Forelimb muscle (tissue), 1 donor: ENCODE measurements at places on chromosomes 5 and 9.
A peak's percentile ranks its signal among the peaks of the same experiment; 100 is the strongest.

DNA sequence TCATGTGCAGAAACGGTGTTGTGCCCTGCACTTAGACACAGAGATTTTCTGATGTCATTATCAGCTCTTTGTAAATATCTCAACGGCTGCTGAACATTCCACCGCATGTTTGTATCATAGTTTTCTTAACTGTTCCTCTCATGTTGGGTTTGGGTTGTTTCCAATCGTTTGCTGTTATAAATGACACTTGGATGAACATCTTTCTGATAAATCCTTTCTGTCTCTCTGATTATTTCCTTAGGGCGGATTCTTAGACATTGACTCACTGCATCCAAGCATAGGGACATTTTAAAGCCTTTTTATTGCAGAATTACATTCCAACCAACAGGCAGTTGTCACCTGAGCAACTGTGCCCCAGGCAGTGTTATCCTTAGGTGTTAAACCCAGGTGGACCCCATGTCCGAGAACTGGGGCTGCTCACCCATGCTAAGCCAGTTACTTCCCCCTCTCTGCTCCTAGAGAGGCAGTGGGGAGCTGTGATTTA, 28.5 kb downstream of the COL5A1 start:
- no peak for DNase-seq

- DNase-seq, result no peak
These were observed 109.3 kb upstream of the DHFR start for GRCh38 chr5:80763873-80764647.

- DNase-seq, result no peak
These were observed 9.6 kb downstream of the PALM2AKAP2 start for GRCh38 chr9:109789556-109789955.

- DNase-seq, result no peak
These were observed 8.8 kb upstream of the RNF183 start for GRCh38 chr9:113311961-113312360.

DNA sequence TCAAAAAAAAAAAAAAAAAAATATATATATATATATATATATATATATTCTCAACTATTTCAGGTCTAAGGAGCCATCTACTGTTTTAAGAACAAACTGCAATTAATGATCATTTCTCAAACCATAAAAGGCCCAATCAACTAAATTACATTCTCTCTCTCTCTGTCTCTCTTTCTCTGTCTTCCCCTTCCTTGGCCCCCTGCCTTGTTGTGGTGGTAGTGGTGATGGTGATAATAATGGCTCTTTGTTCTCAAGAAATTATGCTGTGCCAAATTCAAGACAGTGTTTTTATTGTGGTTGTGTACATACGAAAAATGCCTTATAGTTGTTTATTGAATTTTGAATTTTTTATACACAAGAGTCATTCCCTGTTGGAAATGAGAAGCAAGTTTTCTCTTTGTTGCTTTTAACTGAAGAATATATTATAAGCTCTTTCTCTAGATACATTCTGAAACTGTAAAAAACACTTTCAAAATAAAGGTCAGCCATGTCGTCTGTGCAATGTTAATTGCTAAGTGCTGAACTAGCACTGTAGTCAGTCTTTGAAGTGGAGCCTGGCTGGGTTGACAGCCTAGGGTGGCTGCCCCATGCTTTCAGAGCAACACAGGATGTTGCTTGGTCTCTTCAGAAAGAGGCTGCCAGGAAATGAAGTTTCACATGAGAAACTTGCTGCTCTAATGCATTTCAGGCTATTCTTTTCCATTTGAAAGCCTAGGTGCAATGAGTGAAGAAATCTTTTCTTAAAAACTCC, 96.0 kb downstream of the HINT1 start:
- DNase-seq, result no peak

GRCh38 chr9:121326130-121326838, 43.8 kb downstream of the STOM start:
- peak; percentile 80 for DNase-seq

GRCh38 chr9:37852222-37852621, 51.6 kb downstream of the DCAF10 start:
- DNase-seq, result no peak

- no peak for DNase-seq
These were observed 147.0 kb downstream of the CAVIN4 start for GRCh38 chr9:100724886-100725285.

DNA sequence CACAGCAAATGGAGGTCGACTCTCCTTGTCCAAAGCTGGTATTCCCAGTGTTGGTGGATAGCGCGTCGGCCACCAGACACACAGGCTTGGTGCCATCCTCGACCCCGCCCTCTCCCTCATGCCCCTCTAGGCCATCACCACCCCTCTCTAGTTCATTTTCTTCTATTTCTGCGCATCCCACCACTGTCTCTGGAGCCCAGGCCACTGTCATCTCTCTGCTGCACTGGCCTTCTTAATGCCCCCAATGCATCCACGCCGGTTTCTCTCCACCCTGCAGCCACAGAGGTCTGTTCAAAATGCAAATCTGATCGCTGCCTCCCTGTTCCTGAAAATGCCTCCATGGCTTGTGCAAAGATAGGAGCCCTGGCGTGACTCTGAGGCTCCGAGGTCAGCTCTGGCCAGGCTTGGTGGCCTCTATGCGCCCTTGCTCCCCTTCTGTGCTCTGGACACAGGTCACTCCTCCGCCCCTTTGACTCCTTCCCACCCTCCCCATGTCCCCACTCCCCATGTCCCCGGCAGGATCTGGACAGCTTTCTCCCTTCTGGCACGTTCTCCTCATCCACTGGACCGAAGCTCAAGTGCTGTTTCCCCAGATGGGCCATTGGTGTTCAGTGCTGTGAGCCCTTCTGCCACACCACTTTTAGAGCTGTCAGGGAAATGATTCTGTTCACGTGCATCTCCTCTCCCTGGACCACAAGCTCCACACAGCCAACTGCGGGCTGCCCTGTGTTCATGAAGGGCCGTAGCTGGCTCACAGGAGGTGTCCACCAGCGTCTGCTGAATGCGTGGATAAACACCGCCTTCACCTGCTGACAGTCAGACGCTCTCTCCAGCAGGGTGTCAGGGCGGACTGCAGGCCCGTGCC, 59.5 kb upstream of the RNF130 start:
- DNase-seq, result no peak

DNA sequence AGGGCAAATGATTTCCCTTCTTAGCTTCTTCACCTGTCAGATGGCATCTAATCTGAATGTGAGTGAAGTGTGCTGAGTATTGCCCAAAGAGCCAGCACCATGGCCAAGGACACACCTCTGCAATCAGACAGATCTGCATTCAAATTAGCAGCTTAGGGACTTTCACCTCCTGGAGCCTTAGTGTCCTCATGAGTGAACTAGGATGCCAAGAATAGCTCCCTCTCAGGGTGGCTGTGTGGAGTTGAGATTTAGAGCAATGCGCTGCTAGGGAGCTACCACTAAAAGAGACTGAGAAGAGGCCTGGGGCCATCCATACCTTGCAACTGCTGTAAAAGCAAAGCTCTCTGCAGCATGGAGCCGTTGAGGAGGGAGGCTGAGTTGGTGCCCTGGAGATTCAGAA, 1.4 kb downstream of the CIZ1 start:
- DNase-seq, result no peak

GRCh38 chr5:56588131-56588487, 227.2 kb upstream of the MAP3K1 start:
- no peak for DNase-seq

- no peak for DNase-seq
These were observed 103.4 kb downstream of the PSD2 start for GRCh38 chr5:139898981-139899380.

DNA sequence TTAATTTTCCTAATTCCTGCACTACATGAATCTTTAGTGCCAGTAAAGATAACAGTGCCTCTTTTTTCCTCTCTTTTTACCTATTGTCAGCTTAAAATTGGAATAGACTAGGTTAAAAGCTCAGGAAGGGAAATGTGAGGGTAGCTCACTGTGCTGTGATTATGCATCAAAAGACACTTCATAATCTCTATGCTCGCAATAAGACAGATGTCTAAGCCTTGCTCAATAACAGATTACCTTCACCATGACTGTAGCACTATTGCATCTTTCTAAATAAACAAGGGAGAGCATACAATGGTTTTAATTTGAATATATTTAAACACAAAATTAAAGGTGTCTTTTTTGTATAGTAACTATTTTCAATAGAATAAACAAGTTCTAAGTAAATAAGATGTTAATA, 130.1 kb downstream of the FBN2 start:
- DNase-seq, result no peak

- DNase-seq, result no peak
These were observed 81.2 kb upstream of the MIER3 start for GRCh38 chr5:57033103-57033502.

DNA sequence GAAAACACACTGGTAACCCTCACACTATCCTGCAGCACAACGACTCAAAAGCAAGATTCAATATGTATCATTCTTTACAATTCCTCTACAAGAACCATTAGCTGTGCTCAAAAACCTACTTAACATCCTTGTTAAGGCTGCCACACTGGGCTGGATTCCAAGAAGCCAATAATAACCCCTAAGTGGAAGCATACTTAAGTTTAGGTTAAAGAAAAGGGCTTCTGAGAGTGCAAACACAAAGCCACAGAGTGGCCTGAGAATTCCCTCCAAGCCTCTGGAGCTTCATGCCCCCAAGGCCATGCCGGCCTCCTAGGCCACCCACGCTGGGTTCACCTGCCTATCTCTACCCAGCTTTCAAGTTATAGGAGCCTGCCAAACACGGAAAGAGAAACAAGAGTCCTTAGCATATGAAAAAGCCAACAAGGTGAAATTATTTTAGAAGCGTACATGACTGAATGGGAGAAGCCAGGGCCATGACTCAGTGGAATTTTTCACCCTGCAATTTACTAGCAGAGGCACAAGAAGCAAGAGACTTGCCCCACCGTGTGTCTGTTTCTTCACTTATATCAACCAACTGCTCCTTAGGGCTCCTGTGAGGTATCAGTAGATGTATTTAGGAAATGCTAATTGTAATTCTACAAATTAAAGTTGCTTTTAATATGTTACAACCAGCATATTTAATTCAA, 293.0 kb downstream of the SPOCK1 start:
- DNase-seq, result no peak

- no peak for DNase-seq
These were observed 23.1 kb downstream of the FSTL4 start for GRCh38 chr5:133589286-133589685.

GRCh38 chr5:138569782-138570181, 5.4 kb downstream of the HSPA9 start:
- no peak for DNase-seq

DNA sequence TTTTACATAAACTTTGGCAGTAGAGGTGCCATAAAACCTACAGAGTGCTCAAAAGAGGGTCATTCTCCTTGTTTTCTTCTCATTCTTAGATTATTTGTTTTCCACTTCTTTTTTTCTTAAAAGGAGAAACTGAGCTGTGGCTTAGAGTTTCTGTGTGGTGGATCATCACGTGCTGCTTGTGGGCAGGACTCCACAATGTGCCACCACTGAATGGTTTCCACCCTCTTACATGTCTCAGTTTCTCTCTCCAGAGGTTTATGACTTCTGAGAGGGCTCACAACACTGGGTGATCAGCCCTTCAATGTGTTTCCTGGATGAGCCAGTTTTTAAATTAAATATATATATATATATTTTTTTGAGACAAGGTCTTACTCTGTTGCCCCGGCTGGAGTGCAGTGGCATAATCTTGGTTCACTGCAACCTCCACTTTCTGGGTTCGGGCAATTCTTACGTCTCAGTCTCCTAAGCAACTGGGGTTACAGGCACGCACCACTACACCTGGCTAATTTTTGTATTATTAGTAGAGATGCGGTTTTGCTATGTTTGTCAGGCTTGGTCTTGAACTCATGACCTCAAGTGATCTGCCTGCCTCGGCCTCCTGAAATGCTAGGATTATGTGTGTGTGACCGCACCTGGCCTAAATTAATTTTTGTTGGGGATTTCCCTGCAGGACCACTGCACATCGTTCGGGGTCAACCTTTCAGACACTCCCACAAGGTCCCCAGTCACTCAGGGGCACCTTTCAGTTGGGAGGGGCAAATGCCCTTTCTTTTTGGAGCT, 3.1 kb upstream of the UNC13B start:
- no peak for DNase-seq

GRCh38 chr9:92963831-92964606, 16.7 kb downstream of the FGD3 start:
- no peak for DNase-seq

DNA sequence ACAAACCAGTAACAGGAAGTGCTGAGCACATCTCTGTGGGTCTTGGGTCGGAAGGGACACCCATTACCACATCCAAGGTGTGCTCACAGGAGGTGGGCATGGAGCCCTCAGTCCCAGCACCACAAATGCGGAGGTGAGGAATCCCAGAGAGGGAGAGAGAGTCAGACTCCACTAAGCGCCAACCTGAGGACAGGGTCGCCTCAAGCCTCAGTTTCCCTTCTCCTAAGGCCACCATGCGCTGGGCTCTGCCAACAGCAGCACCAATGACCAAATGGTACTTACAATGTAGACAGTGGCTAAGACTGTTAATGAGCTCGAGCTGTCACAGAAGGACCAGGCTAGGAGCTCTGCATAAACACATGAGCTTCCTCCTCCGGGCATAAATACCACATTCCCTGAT, 43.1 kb downstream of the BICD2 start:
- no peak for DNase-seq

- DNase-seq, result no peak
These were observed 1200.6 kb upstream of the NUDT12 start for GRCh38 chr5:104763216-104763615.

DNA sequence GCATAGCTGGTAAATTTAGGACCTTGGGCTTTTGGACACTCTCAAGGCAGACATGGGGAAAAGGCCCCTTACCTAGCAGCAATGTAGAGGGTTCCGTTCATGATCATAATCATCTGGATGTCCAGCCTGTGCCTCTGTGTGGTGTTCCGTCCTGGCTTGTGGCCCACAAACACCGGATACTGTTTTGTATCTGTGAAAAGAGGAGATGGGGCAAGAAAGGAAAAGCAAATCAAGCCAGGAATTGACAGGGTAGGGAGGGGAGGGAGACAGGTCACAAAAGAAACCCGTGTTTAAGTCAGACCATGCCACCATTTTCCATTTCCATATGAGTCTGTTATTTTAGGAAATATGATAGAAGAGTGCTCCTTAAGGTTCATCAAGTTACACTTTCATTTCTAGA, 72.5 kb downstream of the SEMA6A start:
- no peak for DNase-seq

- no peak for DNase-seq
These were observed 159.0 kb downstream of the NR2F1-AS1 start for GRCh38 chr5:93421987-93422401.

DNA sequence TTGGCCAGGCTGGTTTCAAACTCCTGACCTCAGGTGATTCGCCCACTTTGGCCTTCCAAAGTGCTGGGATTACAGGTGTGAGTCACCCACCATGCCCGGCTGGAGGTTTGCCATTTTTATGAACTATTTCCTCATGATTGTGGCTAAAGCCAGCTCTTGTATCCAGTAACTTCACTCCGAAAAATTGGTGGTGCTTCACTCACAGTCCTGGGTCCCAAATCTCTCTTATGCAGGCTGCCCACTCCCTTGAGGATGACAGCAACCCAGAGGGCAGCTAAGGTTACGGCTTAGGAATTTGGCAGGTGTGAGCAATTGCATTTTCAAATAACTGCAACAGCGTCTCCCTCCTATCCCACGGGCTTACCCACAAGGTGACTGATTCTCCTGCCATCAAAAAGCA, 23.4 kb upstream of the FUBP3 start:
- DNase-seq, result no peak
